ENCODE measurements at places on chromosomes 16 and 17.

- DNase-seq: no peak
These were observed 77.4 kb upstream of the SMURF2 start for GRCh38 chr17:64739316-64740058.

DNA sequence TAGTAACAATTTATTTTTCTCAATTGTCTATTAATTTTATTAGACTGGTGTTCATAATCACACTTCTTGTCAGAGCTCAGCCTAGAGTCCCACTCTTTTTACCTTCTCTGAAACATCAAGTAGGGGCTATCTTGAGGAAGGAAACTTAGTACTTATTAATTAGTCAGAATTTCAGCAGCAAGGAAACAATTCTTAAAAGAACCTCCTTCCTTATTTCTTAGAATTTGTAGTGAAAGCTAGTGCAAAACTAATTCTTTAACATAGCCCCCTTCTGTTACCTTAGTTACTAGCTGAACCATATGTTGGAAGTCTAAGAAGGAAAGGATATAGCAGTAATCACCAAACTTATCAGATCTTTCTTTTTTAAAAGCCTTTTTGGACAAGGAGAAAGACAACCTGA, 35.2 kb downstream of the MAP2K4 start:
- DNase-seq: no peak

GRCh38 chr16:14672403-14672971, 21.6 kb downstream of the PLA2G10 start:
- no peak for DNase-seq

DNA sequence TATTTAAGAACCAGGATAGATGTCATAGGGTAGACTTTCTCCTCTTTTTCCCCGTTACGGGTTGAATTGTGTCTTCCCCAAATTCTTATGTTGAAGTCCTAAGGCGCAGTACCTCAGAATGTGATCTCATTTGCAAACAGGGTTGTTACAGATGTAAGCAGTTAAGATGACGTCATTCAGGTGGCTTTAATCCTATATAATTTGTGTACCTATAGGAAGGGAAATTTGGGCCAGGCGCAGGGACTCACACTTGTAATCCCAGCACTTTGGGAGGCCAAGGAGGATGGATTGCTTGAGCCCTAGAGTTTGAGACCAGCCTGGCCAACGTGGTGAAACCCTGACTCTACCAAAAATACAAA, 99.5 kb upstream of the DHX40 start:
- no peak for DNase-seq

- DNase-seq: no peak
These were observed 3.7 kb downstream of the HPR start for GRCh38 chr16:72066747-72067146.

GRCh38 chr16:86953631-86954391, 363.4 kb downstream of the C16orf95 start:
- DNase-seq: no peak

DNA sequence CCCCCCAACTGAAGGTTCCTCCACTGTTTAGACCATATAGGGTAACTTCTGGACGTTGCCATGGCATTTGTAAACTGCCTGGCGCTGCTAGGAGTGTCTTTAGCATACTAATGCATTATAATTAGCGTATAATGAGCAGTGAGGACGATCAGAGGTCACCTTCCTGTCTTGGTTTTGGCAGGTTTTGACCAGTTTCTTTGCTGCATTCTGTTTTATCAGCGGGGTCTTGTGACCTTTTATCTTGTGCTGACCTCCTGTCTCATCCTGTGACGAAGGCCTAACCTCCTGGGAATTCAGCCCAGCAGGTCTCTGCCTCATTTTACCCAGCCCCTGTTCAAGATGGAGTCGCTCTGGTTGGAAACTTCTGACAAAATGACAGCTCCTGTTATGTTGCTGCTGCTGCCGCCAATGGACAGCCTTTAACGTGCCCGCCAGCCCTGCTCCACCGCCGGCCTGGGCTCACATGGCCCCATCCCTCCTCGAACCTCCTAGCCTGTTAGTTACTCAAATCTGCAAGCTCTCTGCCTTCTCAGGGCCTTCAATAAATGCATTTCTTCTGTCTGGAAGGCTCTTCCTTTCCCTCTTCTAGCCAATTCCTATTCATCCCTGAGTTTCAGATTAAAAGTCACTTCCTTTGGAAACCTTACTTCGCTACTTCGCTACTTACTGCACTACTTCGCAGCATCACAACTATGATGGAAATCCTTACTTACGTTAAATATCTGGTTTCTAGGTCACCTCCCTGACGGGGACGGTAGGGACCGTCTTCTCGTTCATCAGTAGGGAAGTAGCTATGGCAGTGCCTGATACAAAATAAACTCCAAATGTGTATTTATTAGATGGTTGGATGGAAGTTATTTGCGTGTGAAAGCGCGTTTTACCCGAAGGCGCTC, 640 bp upstream of the NAGLU start:
- no peak for DNase-seq

DNA sequence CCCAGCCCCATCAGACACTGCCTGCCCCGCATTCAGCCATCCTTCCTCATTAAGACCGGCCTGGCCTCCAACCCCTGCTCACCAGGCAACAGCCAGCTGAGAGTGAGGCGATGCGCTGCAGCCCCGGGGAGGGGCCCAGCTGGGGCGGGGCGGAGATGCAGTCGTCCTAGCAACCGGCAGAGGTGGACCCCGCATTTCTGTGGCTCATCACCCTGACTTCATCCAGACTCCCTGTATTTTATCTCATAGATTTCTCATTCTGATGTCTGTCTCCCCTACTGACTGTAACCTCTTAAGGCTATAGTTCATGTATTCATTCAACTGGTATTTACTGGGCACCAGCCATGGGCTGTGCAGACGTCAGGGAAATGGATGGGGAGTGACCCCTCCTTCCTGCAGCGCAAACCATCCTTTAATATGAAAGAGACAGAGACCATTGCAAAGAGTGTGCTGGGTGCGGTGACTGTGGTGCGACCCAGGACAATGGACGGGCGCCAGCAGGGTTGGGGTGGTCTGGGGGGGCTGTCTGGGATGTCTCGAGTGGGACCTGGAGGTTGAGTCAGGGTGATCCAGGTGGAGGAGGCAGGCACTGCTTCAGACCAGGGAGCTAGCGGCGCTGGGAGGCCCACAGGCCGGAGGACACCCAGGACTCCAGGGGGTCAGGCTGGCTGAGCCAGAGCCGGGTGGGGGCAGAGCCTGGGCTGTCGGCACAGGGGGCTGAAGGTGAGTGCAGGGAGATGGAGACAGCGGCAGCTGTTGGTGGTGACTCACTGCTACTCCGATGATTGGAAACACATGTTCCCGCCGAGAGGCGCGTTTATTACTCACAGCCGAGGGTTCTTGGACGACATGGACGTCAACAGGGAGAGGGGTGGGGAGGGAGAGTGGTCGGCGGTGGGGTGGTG, 10.5 kb upstream of the TIMP2 start:
- DNase-seq: peak; percentile 93

DNA sequence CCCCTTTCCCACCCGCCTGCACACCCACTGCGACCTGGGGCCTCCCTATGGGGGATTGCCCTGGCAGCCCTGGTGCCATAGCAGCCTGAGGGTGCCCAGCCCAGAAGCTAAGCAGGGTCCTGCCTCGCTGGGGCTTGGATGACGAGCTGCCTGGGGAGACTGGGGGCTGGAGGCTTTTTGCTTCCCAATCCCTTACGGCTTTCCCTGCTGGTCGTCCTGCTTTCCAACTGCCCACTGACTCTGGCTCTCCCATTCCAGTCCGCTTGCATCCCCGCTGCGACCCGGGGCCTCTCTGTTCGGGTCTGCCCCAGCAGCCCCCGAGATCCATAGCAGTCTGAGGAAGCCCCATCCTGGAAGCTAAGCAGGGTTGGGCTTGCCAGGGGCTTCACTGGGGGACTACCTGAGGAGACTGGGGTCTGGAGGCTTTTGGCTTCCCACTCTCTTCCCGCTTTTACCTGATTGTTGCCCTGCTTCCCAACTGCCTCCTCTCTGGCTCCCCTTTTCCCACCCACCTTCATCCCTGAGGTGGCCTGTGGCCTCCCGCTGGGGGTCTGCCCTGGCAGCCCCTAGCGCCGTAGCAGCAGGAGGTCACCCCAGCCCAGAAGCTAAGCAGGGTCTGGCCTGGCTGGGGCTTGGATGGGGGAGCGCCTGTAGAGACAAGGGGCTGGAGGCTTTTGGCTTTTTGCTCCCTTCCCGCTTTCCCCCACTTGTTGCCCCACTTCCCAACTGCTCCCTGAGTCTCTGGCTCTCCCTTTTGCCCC, 2292.8 kb downstream of the TP53TG3F start:
- peak; percentile 65 for DNase-seq

DNA sequence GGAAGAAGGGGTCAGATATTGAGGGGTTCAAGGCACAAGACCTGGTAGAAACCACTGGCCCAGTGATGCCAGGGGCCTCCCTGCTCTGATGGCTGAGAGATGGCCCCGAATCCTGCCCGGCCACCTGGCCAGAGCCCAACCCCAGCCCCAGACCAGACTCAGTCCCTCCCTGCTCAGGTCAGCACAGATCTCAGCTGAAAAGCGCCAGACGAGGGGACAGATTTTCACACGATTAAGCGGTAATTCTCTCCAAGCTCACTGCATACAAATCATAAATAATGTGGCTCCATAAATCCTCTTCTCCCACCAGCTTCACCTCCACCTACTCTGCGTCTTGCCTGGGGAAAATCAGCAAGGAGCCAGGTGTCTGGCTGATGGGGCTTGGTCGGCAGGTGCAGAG, 57.1 kb downstream of the ENGASE start:
- DNase-seq: no peak

GRCh38 chr16:29898804-29899515, 390 bp downstream of the SEZ6L2 start:
- DNase-seq: no peak

DNA sequence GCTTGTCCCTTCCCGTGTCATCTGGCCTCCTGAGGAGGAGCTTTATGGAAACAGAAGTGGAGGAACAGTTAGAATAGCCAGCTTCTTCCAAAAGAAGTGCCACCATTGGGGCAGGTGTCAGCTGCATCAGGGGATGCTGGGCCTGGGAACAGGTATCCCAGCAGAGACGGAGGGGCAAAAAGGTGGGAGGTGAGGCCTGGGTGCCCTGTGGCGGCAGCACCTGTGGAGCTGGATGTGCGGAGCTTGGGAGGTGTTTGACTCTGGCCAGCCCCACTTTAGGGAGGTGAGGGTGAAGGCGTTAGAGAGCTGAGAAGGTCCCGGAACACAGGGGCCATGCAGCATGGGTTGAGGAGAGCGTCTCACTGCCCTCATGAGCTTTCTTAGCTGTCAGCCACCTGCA, 5.2 kb downstream of the SMCR8 start:
- no peak for DNase-seq

GRCh38 chr16:5026664-5027063, 7.1 kb downstream of the NAGPA start:
- no peak for DNase-seq

- no peak for DNase-seq
These were observed 35.6 kb downstream of the FBXL20 start for GRCh38 chr17:39365872-39366271.

GRCh38 chr17:28920201-28920600, 17.3 kb upstream of the DHRS13 start:
- DNase-seq: no peak

DNA sequence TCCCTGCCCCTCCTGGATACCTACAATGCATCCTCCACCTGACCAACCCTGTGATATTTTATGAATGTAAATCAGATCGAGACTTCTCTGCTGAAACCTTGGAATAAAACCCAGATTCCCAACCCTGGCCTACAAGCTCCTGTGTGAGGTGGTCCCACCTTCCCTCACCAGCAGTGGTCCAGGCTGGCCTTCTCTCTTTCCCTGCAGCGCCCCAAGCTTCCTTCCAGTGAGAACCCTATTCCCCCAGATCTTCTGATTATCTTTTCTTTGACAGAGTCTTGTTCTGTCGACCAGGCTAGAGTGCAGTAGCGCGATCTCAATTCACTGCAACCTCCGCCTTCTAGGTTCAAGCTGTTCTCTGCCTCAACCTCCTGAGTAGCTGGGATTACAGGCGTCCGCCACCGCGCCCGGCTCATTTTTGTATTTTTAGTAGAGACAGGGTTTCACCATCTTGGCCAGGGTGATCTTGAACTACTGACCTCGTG, 2.5 kb upstream of the HELZ start:
- DNase-seq: no peak

DNA sequence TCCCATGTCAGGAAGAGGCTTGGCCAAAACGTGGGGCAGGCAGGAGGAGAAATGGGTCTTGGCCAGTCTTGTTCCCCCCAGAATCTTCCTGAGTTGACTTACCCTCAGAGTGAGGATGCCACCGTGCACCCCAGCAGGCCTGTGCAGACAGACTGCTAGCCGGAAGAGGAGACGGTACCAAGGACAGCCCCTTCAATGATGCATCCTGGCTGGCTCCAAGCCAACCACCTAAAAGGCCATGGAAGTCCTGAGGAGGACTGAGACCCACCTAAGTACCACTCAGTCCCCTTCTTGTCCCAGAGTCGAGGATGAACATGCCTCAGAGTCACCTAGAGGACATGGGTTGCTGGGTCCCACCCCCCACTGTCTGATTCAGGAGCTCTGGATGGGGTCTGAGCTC, 46.7 kb upstream of the RCVRN start:
- no peak for DNase-seq

DNA sequence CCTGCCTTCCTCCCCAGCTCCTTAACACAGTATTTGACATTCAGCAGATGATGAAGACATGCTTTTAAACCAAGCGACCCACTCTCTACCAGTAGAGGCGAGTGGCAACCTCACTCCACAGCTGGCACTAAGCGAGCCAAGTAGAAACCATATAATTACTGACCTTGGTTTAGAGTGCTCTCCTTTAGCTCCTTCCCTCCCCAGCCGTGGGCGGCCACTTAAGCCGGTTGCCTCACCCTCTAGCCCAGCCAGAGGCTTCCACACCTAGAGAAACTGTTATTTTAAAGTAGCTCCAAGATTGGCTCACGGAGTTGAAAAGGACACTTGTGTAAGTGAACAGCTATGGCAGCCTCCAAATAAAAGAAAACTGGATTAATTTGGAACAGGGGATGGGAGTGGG, 109.1 kb upstream of the CRHR1 start:
- no peak for DNase-seq

GRCh38 chr17:74011966-74012365, 191.5 kb upstream of the RPL38 start:
- no peak for DNase-seq

- DNase-seq: no peak
These were observed 7.3 kb downstream of the MILR1 start for GRCh38 chr17:64455993-64456885.

DNA sequence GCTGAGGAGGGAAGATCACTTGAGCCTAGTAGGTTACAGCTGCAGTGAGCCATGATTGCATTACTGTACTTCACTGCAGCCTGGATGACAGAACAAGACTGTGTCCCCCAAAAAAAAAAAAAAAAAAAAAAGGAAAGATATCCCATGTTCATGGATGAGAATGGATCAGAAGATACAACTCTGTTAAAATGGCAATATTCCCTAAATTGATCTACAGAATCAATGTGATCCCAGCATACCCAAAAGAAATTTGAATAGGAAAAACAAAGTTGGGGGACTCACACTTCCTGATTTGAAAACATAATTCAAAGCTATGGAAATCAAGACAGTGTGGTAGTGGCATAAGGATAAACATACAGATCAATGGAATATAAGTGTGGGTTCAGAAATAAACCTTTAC, 12.7 kb upstream of the KANSL1 start:
- no peak for DNase-seq

- no peak for DNase-seq
These were observed 1.3 kb upstream of the LRRC37A3 start for GRCh38 chr17:64920419-64921172.
